Mesothelial cell of epicardium (in vitro differentiated cells): ENCODE measurements at places on chromosomes 3 and 15.

GRCh38 chr3:25438791-25439555, 10.9 kb downstream of the RARB start:
- peaks cover 21% of the 10 kb centered on the region for H3K36me3 ChIP-seq
- no peak overlapping the region for H3K4me3 ChIP-seq
- no peak for DNase-seq
- H3K4me1 ChIP-seq, result peaks cover 60% of the 10 kb centered on the region
- H3K27me3 ChIP-seq, result no peaks in the 10 kb centered on the region

DNA sequence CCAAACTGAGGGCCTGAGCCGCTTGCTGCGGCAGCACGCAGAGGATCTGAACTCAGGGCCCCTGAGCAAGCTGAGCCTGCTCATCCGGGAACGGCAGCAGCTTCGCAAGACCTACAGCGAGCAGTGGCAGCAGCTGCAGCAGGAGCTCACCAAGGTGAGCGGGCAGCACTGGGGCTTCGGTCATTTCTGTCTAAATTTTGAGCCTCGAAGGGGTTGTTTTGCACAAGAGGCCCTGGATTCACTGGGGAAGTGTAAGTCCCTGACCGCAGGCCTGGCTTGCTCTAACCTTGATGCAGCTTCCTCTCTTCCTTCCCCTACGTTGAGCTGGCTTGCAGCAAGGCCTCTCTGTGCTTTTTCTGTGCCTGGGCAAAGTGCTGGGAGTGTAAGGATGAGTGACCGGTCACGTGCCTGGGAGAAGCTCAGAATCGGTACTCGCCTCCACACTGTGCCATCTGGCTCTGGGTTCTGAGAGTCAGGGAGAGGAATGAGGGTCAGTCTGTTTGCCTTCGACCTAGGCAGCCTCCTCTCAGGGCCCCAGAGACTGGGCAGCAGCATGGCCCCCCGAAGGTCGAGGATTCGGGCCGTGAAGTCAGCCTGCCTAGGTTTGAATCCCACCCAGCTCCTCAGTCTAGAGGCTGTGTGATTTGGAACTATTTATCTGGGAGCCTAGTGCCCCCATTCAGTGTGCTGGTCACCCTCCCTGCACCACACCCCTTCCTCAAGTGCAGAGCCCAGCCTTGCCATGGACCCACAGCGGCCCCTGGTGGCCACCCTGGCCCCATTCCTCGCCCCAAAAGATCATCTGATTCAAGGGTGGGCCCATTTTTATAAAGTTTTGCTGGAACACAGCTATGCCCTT, 1.4 kb downstream of the FES start:
- H3K27me3 ChIP-seq, result no peaks in the 10 kb centered on the region
- peak overlapping the region; percentile 85 for H3K27ac ChIP-seq
- peak; percentile 68 for DNase-seq
- peaks cover 25% of the 10 kb centered on the region for H3K4me1 ChIP-seq
- peaks cover 4% of the 10 kb centered on the region for H3K36me3 ChIP-seq

- DNase-seq, result no peak
- H3K4me1 ChIP-seq, result peaks cover 32% of the 10 kb centered on the region
- no peak overlapping the region for H3K4me3 ChIP-seq
- H3K36me3 ChIP-seq, result no peaks in the 10 kb centered on the region
- no peak overlapping the region for H3K27ac ChIP-seq
- peaks cover 14% of the 10 kb centered on the region for H3K27me3 ChIP-seq
Observed at GRCh38 chr3:124607163-124607562, 123.1 kb upstream of the UMPS start.

GRCh38 chr3:13836658-13837587, 42.9 kb downstream of the WNT7A start:
- no peak overlapping the region for H3K4me3 ChIP-seq
- peaks cover 11% of the 10 kb centered on the region for H3K27me3 ChIP-seq
- no peak overlapping the region for H3K27ac ChIP-seq
- no peaks in the 10 kb centered on the region for H3K36me3 ChIP-seq
- peaks cover 8% of the 10 kb centered on the region for H3K4me1 ChIP-seq
- DNase-seq, result no peak

DNA sequence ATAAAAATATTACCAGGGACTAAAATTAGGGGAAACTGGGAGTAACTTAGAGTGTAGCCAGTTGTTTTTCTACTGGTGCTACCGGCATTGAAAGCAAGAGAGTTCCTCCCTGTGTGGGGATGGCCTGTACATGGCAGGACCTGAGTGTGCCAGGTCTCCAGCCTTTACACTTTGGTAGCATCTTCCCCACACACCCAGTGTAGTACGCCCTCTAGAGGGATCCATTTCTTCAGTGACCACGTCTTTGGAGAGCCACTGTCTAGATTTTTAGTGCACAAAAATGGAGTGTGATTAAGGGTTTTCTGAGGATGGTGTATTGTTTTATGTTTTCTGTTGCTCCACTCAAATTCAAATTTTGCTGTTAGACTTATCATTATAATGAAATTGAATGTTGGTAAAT, 507.0 kb upstream of the TPRG1 start:
- H3K27me3 ChIP-seq, result no peaks in the 10 kb centered on the region
- H3K4me1 ChIP-seq, result no peaks in the 10 kb centered on the region
- peaks cover 8% of the 10 kb centered on the region for H3K36me3 ChIP-seq
- H3K4me3 ChIP-seq, result no peak overlapping the region

- no peak for DNase-seq
- no peak overlapping the region for H3K27ac ChIP-seq
- no peaks in the 10 kb centered on the region for H3K27me3 ChIP-seq
- peaks cover 7% of the 10 kb centered on the region for H3K4me1 ChIP-seq
- peaks cover 45% of the 10 kb centered on the region for H3K36me3 ChIP-seq
Observed at GRCh38 chr3:45965653-45966052, 22.4 kb downstream of the CXCR6 start.

DNA sequence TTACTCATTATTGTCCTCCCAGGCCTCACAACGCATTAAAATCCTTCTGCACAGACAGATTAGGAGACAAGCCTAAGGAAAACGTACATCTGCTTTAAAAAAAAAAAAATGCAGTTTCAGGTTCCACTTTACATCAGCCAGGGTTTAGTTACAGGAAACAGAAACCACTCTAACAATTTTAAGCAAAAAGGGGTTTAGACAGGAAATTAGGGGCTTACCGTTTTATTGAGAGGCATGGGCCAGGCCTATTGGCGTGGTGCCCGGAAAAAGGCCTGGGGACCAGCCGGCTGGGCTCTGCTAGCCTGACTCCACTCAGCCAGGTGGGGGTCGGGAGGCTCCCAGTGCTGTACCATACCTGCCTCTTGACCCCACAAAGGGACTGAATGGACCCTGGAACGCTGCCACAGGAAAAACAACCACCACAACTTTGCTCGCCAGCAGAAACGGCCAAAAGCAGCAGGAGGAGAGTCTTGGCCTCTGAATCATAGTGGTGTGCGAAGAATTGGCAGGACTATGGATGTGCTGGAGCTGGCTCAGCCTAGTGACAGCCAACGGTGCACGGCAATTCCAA, 124.3 kb downstream of the CHSY1 start:
- DNase-seq, result peak; percentile 63
- H3K4me3 ChIP-seq, result peak overlapping the region; percentile 9
- H3K36me3 ChIP-seq, result no peaks in the 10 kb centered on the region
- peaks cover 17% of the 10 kb centered on the region for H3K4me1 ChIP-seq

DNA sequence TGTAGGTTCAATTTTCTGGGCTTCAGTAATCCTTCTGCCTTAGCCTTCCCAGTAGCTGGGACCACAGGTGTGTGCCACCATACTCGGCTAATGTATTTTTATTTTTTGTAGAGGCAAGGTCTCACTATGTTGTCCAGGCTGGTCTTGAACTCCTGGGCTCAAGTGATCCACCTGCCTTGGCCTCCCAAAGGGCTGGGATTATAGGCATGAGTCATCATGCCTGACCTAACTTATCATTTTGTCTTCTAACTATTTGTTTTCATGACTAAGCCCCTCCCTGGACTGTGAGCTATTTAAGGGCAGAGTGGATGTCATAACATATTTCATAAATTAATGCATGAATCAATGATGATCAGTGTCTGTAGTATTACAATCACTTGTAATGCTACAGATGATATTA, 56.1 kb upstream of the PIAS1 start:
- no peaks in the 10 kb centered on the region for H3K36me3 ChIP-seq
- H3K4me3 ChIP-seq, result no peak overlapping the region
- no peak for DNase-seq
- H3K27me3 ChIP-seq, result no peaks in the 10 kb centered on the region
- H3K4me1 ChIP-seq, result peaks cover 26% of the 10 kb centered on the region

- no peak for DNase-seq
- H3K27ac ChIP-seq, result no peak overlapping the region
- H3K4me1 ChIP-seq, result peaks cover 2% of the 10 kb centered on the region
- peaks cover 8% of the 10 kb centered on the region for H3K36me3 ChIP-seq
- H3K27me3 ChIP-seq, result no peaks in the 10 kb centered on the region
Observed at GRCh38 chr3:77685713-77686112, 645.8 kb downstream of the ROBO2 start.

- DNase-seq, result no peak
- peak overlapping the region; percentile 73 for H3K27ac ChIP-seq
- no peaks in the 10 kb centered on the region for H3K27me3 ChIP-seq
- no peaks in the 10 kb centered on the region for H3K36me3 ChIP-seq
Observed at GRCh38 chr3:4898454-4899313, 80.6 kb upstream of the BHLHE40 start.

DNA sequence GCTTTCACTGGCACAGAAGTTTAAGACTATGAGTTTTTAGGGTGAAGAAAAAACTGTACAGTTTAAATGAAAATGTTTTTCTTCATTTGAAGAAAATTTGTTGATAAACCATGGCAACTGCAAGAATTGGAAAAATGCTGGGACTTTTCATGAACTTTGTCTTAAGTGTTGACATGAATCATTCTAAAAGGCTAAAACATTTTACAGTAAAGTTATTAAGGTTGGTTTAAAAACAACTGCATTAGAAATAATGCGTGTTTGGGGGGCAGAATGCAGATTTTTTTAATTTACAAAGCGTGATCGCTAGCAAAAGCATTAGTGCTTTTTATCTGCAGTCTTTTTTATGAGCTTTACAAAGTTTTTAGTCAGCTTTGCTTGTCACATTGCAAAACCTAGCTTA, 601.9 kb upstream of the TGFBR2 start:
- H3K36me3 ChIP-seq, result peaks cover 4% of the 10 kb centered on the region
- peaks cover 11% of the 10 kb centered on the region for H3K4me1 ChIP-seq
- H3K4me3 ChIP-seq, result no peak overlapping the region

GRCh38 chr15:53404930-53405493, 354.5 kb downstream of the WDR72 start:
- DNase-seq, result no peak
- no peaks in the 10 kb centered on the region for H3K36me3 ChIP-seq
- H3K27ac ChIP-seq, result no peak overlapping the region
- peaks cover 9% of the 10 kb centered on the region for H3K4me1 ChIP-seq
- no peak overlapping the region for H3K4me3 ChIP-seq

- H3K27ac ChIP-seq, result no peak overlapping the region
- H3K4me1 ChIP-seq, result peaks cover 13% of the 10 kb centered on the region
- no peaks in the 10 kb centered on the region for H3K36me3 ChIP-seq
- peaks cover 5% of the 10 kb centered on the region for H3K27me3 ChIP-seq
- no peak overlapping the region for H3K4me3 ChIP-seq
Observed at GRCh38 chr3:46070595-46071093, 43.4 kb upstream of the XCR1 start.

GRCh38 chr3:112121577-112122547, 11.2 kb downstream of the GCSAM start:
- no peak for DNase-seq
- H3K36me3 ChIP-seq, result no peaks in the 10 kb centered on the region
- no peak overlapping the region for H3K27ac ChIP-seq
- no peaks in the 10 kb centered on the region for H3K27me3 ChIP-seq
- H3K4me3 ChIP-seq, result no peak overlapping the region

GRCh38 chr3:128228366-128228910, 75.2 kb downstream of the EEFSEC start:
- DNase-seq, result no peak
- peaks cover 6% of the 10 kb centered on the region for H3K36me3 ChIP-seq
- H3K4me1 ChIP-seq, result peaks cover 45% of the 10 kb centered on the region
- no peaks in the 10 kb centered on the region for H3K27me3 ChIP-seq

GRCh38 chr3:189790658-189791057, 159.5 kb downstream of the TP63 start:
- no peak for DNase-seq
- peak overlapping the region; percentile 64 for H3K27ac ChIP-seq
- peak overlapping the region; percentile 71 for H3K4me3 ChIP-seq

- H3K36me3 ChIP-seq, result peaks cover 3% of the 10 kb centered on the region
- DNase-seq, result no peak
- H3K4me3 ChIP-seq, result no peak overlapping the region
- no peak overlapping the region for H3K27ac ChIP-seq
- no peaks in the 10 kb centered on the region for H3K27me3 ChIP-seq
- no peaks in the 10 kb centered on the region for H3K4me1 ChIP-seq
Observed at GRCh38 chr3:15538345-15538744, 16.8 kb upstream of the COLQ start.

DNA sequence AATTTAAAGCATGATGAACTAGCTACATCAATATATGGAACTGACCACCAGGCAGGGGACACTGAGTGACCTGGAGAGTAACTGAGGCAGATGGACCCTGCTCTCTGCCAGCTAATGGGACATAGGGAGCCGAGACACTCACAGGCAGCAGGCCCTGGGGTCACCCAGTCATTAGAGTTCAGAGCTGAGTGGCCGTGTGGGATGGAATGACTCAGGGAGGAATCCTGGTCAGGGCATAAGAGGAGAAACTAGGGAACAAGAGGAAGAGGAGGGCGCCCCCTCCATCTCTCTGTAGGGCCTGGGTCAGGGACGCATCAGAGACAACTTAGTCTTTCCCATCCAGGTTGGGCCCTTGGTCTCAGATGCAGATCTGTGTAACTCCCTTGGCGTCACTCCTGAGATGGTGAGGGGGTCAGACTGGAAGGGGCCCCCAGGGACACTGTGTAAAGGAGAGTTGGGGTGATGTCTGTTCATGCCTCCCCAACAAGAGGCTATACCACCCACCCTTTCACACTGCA, 39.8 kb downstream of the CCDC12 start:
- no peak overlapping the region for H3K4me3 ChIP-seq
- no peaks in the 10 kb centered on the region for H3K27me3 ChIP-seq
- peaks cover 34% of the 10 kb centered on the region for H3K4me1 ChIP-seq
- H3K27ac ChIP-seq, result peak overlapping the region; percentile 93
- H3K36me3 ChIP-seq, result peaks cover 20% of the 10 kb centered on the region
- no peak for DNase-seq

DNA sequence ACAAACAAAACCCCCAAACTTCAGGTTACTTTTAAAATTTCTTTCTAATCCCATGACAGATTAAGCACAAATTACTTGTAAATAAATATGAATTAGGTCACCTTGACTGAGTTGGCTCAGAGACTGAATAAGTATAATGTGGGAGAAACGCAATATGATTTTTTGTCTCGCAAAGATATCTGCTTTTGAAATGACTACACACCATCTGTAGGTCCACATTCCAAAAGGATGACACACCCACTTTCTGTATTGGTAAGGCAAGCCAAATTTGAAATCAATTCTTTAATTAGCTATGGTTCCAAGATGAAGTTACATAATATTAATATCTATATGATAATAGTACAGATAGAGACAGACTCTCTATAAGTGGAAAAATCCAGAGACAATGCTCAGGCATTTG, 66.9 kb upstream of the CSPG5 start:
- no peak overlapping the region for H3K4me3 ChIP-seq
- no peak overlapping the region for H3K27ac ChIP-seq

DNA sequence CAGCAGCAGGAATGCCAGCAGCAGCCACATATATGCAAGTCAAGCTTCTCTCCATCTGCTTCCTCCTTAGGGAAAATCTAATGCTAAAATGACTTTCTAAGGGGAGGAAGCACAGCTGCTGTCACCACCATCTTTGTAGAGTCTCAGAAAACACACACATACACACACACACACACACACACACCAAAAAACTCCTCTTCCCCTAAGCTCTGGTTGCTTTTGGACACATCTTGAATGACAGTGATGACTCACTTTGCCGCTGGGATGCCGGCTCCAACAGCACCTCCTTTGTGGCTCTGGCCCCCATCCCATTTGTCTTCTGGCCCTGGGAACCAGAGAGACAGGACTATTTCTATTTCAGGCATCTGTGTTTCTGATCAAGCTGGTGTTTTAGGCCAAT, 124.8 kb upstream of the GOLIM4 start:
- H3K27ac ChIP-seq, result no peak overlapping the region
- no peak overlapping the region for H3K4me3 ChIP-seq
- H3K27me3 ChIP-seq, result no peaks in the 10 kb centered on the region
- H3K4me1 ChIP-seq, result peaks cover 10% of the 10 kb centered on the region
